ENCODE measurements at places on chromosomes 3 and 15. TPM values are rescaled to one million over a fixed set of nuclear protein-coding genes. Genes with fewer than 3 reads are reported as not detected.

ZNF385D gene
- under 0.01 TPM for total RNA-seq

P2RY12 gene
- not detected for total RNA-seq

HCLS1 gene
- 0.49 TPM for total RNA-seq

DAPK2 gene
- total RNA-seq, result 0.16 TPM

UPK1B gene
- total RNA-seq, result 14.3 TPM

SLC35A5 gene
- 25.5 TPM for total RNA-seq

SRGAP3 gene
- 0.33 TPM for total RNA-seq

ACTL6A gene
- total RNA-seq, result 25.4 TPM

UROC1 gene
- total RNA-seq, result not detected

AMOTL2 gene
- 198 TPM for total RNA-seq

SV2B gene
- total RNA-seq, result not detected

ARHGEF3 gene
- 11.9 TPM for total RNA-seq

FBN1 gene
- total RNA-seq, result 137 TPM

MNS1 gene
- 1.5 TPM for total RNA-seq

KLHL40 gene
- not detected for total RNA-seq

GLDN gene
- total RNA-seq, result under 0.01 TPM

ALDH1A3 gene
- total RNA-seq, result 19.7 TPM

GCNT3 gene
- total RNA-seq, result 1.6 TPM

LMAN1L gene
- total RNA-seq, result not detected

IMPG2 gene
- total RNA-seq, result 0.16 TPM

STAB1 gene
- total RNA-seq, result 0.13 TPM

GTF2A2 gene
- total RNA-seq, result 56.4 TPM

LTK gene
- 1.4 TPM for total RNA-seq

GPR62 gene
- total RNA-seq, result 0.49 TPM
